ACHN (cell line): ENCODE measurements at places on chromosomes 4 and X.

DNA sequence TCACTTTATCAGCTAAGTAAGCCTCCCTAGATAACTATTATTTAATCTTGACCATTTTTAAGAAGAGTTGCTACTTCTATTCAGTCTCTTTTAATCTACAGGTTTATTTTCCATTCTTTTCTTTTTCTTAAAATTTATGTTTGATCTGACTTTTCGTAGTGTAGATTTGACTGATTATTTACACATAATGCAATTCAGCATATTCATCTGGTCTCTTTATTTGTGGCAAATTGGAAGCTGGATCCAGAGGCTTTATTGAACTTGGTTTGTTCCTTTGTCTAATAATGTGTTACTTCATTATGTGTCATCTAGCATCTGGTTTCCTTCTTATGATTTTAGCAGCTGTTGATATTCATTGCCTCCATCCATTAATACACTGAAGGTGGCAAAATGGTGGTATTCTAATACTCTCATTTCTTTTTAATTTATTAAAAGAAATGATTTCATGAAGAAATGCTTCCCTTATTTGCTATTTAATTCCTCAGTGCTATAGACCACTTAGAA is 113.0 kb downstream of the FBXW7 start:
- no peak for DNase-seq

GRCh38 chr4:7034262-7035081 is 8.7 kb upstream of the TADA2B start:
- peak; percentile 46 for DNase-seq

- peak; percentile 19 for DNase-seq
These were observed 11.9 kb upstream of the UGDH start for GRCh38 chr4:39539089-39539611.

DNA sequence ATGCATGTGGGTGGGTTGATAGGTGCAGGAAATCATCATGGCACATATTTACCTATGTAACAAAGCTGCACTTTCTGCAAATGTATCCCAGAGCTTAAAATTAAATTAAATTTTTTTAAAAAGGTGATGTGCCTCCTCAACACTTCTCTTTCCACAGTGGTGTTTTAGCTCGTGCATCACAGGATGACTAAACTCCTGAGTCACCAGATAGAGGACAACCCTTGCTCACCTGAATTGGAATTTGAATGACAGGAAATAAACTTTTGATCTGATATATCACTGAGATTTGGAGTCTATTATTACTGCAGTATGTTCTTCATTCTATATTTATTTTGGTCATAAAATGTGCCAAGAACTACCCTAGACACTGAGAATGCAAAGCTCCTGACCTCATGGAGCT is 185.3 kb downstream of the MAPK10 start:
- DNase-seq = no peak

DNA sequence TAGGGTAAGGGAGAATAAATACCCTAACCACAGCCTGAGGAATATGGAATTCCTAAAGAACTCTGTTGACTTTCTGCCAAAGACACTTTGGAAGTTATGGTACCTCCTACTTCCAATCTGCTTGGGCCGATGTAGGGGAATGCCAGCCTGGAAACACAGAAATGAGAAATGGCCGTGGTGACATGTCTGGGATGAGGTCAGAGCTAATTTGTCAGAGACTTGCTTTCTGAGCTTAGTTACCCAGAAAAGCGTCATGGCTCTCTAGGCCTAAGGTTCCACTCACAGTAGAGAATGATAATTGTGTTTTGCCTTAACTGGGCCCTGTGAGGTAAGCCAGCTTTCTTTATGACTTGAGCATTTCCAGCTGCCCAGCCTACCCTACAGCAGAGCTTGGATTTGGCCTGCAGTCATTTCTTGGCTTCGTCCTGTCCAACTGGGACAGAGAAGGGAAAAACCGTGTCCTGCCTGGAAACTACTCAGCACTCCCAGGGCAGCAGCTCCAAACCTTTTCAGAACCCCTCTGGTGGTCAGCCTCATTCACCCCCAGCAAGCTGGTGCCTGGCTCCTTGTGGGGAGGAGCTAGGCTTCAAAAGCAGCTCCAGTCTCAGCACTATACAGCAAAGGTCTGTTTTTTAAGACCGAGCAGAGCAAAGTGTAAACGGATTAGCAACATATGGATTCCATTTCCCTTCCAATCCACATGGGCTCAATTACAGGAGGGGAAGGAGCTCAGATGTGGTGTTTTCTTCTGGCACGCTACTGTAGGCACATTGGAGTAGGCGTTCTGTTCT is 92.3 kb downstream of the RLIM start:
- no peak for DNase-seq

DNA sequence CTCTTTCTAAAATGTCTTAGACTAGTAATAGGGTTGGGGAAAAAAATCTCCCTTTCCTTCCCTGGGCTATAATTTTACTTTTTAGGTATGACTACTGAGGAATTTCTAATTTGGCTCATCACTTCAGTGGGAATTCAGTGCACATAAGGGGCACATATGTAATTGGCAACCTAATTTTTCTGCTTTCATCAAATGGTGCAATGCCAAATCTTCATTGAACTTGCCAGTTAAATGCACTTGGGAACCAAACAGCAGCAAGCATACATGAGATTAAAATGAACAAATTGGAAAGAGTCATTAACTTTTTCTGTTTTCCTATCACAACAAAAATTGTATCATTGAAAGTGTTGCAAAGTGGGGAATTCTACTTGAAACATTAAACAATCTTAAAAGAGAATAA is 2.9 kb upstream of the CCSER1 start:
- DNase-seq = no peak
